T follicular helper cell (primary cell): ENCODE measurements at places on chromosomes 7 and 10.

DNA sequence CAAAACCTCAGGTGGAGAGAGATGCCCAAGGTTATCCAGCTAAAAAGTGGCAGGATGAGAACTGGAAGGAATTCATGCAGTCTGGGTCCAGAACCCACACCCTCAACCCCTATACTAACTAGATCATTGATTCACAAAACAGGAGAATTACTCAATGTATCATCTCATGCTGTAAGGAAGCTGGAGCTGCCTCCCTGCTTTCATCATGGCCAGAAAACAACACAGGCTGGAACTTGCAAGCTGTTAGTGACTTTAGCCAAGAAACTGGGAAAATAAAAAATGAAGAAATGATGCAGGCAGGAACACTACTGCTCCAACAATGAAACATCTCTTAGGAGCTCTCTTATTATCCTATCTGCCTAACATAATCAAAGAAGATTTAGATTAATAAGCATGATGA, 619.8 kb upstream of the CELF2 start:
- no peak for DNase-seq

DNA sequence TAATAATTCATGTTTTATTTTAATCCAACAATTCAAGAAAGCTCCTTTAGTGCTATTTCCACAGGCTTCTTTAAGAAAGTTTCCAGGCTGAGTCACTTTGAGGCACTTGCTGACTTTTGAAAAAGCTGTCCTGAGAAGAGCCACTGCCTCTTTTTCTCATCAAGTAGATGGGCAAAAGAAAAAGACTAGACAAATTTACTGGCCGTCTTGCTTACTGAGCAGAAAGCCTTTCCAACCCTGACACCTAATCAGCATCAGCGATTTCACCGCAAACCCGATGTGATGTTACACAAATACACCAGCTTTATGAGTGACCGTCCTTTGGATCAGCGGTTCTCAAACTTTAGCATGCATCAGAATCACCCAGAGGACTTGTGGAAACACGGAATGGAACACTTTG, 24.3 kb downstream of the CTTNBP2 start:
- DNase-seq: no peak

GRCh38 chr7:45367026-45367425, 207.1 kb upstream of the ADCY1 start:
- no peak for DNase-seq

DNA sequence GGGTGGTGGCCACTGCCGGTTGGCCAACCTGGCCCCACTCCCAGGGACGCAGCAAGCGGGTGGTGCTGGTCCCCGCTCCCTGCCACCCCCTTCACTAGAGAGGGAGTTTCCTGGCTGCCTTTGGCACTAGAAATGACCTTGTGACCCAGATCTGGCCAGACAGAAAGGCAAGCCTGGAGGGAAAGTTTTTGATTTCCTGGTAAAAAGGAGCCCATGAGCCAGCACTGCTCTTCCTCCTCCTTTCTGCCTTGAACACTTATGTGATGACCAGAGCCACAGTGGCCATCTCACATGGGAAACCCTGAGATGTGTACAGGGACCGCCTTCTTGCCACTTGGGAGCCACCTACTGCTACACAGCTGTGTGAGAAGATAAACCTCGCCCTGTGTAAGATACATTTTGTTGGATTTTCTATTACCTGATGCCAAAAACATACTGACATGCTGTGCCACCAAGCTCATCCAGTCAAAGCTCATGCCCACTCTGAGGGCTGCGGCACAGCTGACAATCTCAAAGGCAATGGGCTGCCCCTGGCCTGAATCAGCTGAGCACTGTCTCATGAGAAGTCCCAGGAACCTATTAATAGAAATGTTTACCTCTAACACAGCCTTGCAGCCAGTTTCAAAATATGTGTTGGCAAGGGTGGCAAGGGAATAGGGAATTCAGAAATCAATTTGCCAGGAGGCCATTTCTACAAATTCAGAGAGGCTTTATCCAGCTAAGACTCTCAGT, 94.0 kb downstream of the CYTH3 start:
- no peak for DNase-seq

DNA sequence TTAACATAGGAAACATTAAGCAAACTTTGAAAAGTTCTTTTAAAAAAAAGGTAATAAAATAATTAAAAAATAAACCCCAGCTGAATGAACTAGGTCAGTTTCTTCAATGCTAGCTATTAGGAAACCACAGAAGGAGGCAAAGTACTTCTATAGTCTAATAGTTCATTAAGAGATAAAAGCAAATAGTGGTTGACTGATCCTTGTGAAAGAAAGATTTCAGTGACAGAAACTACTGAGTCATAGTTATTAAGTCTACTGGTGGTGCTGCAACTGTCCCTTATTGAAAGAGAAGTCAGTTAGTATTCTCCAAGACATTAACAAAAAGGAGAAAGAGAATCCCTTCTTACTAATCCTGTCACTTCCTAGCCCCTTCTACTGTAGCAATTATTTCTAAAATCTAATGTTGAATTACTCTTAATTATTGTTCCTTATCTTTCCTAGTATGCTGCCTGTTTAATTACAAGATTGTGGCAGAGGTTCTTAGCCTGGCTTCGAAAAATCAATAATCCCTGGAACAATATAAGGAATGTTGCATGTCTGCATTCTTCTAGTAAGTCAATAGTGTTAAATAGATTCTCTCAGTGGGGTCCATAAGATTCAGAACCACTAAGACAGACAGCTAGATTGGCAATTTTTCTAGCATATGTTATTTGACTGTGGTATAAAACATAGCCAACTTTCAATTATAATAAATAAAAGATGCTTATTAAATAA, 18.2 kb downstream of the TCTN3 start:
- no peak for DNase-seq

- DNase-seq: no peak
These were observed 2.0 kb downstream of the SAMD9 start for GRCh38 chr7:93115796-93116195.

DNA sequence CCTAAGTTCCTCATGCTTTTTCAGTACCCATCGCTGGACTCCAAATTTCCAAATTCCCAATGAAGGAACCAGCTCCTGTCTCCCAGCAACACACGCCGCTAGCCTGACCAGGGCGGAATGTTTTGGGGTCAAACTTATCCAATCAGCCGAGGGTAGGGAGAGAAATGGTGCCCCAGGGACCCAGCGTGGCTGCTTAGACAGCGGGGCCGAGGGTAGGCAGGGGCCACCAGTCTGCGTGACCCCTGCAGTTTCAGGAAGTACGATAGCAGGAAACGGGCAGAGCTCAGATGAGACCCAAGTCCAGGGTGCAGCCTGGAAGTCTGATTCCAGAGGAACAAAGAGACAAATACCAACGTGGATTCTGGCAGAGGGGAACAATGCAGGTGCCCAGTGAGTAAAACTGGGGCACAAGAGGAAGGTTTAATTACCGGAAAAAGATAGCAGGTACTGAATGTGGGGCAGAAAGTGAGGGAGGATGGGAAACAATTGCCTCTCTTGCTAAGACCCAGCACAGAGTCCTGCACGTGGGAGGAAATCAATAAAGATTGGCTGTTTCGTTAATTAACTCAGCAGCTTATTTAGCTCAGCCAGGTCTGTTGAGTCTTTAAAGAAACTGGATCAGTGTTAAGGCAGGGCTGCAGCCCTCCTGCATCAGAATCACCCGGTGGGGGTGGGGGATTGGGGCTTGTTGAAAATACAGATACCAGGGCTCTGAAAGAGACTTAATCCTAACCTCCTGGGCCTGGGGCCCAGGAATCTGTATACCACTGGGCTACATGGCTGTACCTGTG, 50.4 kb upstream of the NFE2L3 start:
- no peak for DNase-seq

DNA sequence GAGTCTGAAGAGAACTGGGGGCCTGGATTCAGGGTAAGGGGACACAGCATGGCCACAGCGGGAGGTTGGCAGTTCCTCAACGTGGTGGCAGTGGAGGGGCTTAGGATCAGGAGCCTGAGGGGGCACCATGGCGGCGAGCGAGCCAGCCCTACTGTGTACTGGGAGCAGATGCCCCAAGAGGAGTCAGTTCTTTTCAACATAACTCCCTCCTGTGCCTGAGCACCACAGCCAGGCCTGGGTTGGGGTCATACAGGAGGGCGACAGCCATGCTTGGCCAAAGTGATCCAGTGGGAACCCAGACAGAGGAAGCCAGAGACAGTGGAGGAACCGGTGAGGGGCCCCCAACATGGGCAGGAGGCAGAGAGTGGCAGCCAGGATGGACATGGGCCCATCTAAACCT, 65.8 kb downstream of the MICALL2 start:
- no peak for DNase-seq

DNA sequence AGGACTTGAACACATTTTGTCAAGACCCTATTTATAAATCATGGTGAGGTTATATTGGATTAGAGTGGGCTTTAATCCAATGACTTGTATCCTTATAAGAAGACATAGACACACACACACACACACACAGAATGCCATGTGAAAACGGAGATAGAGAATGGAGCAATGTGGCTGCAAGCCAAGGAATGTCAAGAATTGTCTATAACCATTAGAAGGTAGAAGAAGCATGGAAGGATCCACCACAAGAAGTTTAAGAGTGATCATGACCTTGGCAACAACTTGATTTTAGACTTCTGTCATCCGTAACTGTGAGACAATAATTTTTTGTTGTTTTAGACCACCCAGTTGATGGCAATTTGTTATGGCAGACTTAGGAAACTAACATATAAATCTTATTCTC, 514.2 kb downstream of the TFEC start:
- DNase-seq: no peak

DNA sequence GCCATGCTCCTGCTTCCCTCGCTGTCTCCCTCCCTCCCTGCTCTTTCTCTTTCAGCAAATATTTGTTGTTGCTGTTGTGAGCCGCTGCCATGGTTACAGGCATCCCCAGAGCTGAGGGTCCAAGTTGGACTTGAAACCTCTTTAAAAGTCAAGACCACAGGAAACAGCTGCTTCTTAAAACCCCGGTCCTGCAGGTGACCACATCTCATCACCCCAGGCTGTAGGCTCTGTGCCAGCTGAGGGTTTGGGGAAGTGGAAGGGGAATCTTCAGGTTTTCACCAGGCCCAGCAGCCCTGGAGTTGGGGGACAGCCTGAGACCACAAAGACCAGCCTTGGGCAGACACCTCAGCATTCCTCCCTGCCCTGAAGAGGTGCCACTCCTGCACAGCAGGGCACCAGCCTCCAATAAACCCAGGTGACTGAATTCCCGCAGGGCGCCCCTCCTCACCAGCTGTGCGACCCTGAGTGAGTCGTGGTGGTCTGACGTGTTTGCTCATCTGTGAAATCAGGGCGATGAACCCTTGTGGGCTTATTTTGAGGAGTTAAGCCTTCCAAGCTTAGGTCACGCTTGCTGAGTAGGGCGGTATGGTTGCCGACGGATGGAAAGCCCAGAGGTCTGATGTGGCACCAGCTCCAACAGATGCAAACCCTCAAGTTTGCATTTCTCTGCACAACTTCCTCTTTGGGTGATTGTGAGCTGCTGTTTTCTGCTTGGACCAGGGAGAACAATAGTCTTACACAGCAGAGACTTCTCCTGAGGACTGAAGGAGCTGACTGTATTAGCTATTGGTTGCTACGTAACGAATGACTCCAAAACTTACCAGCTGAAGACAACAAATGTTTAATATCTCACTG, 24.8 kb downstream of the NPTX2 start:
- no peak for DNase-seq

- DNase-seq: no peak
These were observed 11.7 kb upstream of the TMEM106B start for GRCh38 chr7:12199363-12199762.

- DNase-seq: no peak
These were observed 24.0 kb upstream of the AMZ1 start for GRCh38 chr7:2663960-2664359.

DNA sequence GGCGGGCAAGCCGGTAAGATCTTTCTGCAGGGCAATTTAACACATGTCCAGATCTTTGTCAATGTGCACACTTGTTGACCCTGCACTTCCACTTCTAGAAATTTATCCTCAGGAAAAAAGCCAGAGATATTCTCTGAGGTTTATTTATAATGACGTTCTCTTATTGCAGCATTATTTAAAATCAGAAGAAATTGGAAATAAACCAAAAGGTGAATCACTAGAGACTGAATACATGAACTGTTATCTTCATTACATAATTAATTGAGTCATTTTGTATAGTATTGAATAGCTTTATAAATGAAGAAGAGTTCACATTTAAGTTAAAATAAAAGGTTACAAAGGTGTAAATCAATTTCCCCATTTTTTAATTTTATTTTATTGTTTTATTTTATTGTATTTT, 16.3 kb upstream of the SAR1A start:
- DNase-seq: no peak

GRCh38 chr10:62724465-62724864, 80.1 kb upstream of the ADO start:
- no peak for DNase-seq

GRCh38 chr10:78782441-78782840, 286.3 kb upstream of the ZMIZ1 start:
- no peak for DNase-seq

DNA sequence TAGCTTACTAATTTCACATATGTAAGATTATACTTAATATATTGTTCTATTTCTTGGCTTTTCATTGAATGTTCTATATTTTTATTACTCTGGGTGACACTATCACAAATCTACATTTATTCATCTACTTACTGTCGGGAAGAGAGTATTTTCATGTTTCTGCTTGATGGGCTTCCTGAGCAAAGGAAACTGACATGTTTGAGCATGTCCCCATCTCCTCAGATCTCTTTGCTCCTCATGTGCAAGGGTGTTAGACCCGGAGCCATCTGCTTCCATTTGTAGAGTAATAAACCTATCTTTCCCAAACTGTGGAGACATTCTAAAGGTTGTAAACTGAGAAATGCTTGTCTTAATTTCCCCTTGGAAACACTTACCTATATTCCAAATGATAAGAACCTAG, 103.5 kb downstream of the LSMEM1 start:
- no peak for DNase-seq

- DNase-seq: no peak
These were observed 276.2 kb upstream of the KLF14 start for GRCh38 chr7:131010029-131010716.

- DNase-seq: no peak
These were observed 149.7 kb downstream of the NOC3L start for GRCh38 chr10:94213001-94213530.

DNA sequence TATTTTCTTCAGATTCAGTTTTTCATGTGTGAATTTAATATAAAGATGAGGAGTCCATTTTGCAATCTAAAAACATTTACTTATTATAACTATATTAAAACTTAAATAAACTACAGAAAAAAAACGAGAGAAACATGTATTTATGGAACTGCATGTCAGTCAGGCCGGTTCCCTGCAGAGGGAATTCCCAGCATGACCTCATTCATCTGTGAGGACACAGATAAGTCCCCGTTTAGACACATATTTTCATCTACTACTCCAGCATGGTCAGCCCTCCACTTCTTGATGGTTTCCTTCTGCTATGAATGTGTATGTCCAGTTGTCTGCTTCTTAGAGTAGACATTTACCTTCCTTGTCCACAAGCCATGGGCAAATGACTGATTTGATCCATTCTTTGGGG, 339.1 kb downstream of the SEMA3D start:
- no peak for DNase-seq

GRCh38 chr7:82562716-82563404, 119.3 kb upstream of the CACNA2D1 start:
- no peak for DNase-seq
